ENCODE measurements at places on chromosomes 16 and 17.

GRCh38 chr16:14505846-14506245, 124.2 kb downstream of the PARN start:
- DNase-seq: peak; percentile 58

- no peak for DNase-seq
Observed at GRCh38 chr17:59221159-59221847, 992 bp downstream of the GDPD1 start.

DNA sequence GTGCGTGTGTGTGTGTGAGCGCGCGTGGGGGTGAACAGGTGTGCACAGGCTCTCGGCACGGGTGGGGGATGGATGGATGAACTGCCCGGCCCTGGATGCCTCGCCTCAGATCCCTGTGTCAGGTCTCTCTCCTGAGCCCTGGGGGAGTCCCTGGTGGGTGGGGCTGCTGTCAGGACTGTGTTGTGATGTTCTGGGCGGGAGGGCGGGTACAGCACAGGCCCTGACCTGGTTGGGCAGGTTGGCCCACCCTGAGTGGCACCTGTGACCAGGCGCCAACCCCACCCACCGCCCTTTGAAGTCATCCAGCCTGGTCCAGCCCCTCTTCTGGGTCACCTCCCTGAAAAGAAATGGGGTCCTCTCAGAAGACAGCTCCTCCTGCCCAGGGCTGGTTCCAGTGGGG, 41.6 kb upstream of the TAC4 start:
- DNase-seq: no peak

- DNase-seq: peak; percentile 81
Observed at GRCh38 chr16:67406111-67406971, 9.9 kb downstream of the ZDHHC1 start.
